ENCODE measurements at places on chromosomes 1 and 21. TPM values are rescaled to one million over a fixed set of nuclear protein-coding genes. Genes with fewer than 3 reads are reported as not detected.

LGR6 gene
- total RNA-seq, result 1.3 TPM

PDZK1IP1 gene
- not detected for total RNA-seq

SELENBP1 gene
- 67.5 TPM for total RNA-seq

RGS16 gene
- total RNA-seq, result 0.84 TPM

CFAP298 gene
- total RNA-seq, result 16.2 TPM

ATP1A2 gene
- total RNA-seq, result 298 TPM

YBX1 gene
- 709 TPM for total RNA-seq

ASCL5 gene
- not detected for total RNA-seq

TINAGL1 gene
- total RNA-seq, result 166 TPM

DNA sequence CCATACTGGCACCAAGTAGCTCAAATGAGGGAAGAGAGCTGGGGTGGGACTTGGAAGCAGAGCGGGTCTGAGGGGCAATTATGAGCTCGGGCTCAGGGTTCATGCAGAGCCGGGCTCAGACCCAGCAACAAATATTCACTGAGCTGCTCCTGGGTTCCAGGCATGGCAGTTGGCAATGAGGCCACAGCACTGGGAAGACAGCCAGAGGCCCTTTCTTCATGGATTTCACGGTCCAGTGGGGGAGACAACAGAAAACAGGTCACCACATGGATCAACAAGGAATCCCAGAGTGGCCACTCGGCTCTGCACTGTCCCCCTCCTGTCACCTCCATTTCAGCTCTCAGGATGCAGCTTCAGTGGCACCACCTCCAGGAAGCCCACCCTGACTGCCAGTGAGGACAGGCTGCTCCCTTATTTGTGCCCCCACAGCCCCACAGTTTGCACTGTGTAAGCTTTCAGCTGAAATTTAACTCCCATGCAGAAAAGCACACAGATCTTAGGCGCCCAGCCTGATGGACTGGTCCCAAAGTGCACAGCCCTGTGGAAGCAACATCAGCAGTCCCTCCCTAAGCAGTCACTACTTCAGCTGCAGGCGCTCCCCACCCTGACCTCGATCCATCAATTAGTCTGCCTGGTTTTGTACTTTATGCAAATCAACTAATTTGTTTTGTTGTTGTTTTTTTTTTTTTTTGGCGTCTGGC, 22.4 kb downstream of the ARHGEF19 start:
- no peak for DNase-seq

- DNase-seq, result peak; percentile 61
These were observed 39.0 kb upstream of the DPT start for GRCh38 chr1:168767894-168768584.

DNA sequence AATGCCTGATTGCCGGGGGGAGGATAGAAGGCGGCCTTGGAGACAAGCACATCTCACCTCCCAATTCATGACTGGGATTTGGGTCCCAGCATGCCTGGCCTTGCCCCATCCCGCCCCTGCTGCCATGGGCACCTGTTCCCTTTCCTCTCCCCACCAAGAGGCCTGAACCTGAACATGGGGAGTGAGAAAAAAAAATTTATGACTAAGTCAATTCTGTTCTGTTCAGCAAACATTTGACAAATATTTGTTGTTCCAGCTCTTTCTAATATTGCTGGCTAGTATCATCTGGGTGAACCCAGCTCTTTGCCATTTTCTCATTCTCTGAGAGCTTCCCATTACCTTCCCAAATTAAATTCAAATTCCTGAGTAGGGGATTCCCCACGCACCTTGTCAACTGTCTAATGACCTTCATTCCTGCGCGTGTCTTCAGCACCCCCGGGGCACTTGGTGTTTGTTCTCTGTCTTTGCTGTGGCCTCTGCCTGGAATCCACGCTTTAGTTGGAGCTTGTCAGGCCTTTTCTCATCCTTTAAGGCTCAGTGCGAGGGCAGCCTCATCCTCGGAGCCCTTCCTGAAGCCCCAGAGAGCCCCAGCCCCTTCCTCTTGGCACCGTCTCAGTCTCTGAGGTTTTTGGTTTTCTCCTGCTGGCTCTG, 42.8 kb downstream of the ARHGEF10L start:
- no peak for DNase-seq

DNA sequence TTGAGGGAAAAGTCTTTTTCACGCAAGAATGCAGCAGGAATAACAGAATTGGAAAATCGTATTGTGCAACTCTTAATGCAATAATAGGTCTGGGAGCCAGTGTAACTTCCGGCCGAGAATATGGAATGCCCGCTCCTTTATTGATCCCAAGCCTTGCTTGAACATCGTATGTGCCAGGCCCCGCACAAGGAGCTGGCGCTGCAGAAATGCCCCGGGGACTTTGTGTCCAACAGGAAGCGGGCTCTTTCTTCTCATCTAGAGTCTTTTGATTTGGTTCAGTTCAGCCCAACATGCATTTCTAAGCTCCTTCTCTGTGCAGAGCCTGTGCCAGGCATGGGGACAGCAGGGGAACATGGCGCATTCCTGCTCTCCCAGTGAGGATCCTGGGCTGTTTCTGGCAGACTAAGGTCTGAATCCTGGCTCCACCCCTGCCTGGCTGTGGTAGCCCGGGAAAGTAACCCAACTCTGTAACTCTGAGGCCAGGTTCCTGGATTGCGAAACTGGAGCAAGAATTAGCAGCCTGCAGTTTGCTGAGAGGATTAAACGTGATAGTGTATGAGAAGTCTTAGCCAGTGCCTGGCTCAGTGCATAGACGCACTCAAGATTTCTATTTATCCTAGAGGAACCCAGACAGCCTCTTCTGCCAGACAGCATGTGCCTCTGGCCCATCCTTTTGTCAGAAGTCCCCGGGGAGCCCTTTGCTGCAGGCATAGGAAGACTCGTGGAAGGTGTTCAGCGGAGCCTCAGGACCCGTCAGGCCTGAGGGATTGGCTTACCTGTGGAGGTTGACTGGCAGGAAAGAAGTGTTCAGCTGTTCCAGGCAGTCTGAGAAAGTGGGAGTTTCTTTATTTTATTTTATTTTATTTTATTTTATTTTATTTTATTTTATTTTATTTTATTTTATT, 987 bp upstream of the CDCP2 start:
- DNase-seq, result no peak

DNA sequence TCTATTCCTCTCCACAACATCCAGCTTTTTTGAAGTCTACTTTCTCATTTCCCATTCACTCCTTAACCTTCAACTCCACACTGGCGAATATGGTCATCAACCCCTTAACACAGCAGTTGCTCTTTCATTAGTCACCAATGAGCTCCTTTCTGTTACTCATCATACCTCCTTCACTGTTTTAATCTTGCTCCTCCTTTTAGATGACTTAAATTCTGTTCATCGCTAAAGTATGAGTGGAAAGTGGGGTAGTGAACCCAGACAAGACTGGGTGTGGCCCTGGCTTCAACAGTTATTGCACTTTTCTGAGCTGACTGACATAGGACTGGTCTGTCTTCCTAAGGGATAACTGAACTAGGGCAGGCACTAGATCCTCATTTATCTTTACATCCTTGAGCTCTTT, 51.3 kb downstream of the AKT3 start:
- DNase-seq, result no peak

- no peak for DNase-seq
These were observed 59.3 kb upstream of the C1orf174 start for GRCh38 chr1:3959361-3959760.

DNA sequence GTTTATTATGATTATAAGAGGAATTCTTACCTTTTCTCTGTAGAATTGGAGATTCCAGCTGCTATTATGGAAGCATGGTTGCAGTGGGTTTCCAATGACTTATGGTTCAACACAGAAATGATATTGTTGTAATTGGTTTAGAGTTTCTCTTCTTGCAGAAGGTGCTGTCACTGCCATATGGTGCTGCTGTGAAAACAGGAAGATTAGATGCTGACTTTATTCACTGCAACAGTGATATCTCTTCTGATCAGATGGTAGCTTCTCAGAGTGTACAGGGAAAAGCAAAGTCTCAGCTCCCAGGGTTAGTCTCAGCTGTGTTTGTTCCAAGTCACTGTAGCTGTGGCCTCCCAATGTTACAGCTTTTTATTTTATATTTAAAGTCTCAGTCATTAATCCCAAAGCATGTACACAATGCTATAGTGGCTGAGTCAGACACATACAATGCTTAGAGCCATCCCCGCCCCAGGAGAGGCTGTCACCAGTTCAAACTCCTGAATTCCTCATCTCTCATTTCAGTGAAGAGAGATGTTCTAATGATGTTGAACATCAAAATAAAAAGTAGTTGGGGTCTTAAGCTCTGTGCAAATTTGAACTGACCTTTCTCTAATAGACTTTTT, 42.7 kb upstream of the RGS2 start:
- DNase-seq, result no peak

- no peak for DNase-seq
These were observed 148.7 kb downstream of the EDEM3 start for GRCh38 chr1:184605941-184606340.

GRCh38 chr1:89546934-89547562, 22.4 kb downstream of the LRRC8B start:
- no peak for DNase-seq

GRCh38 chr1:12251442-12251841, 21.6 kb downstream of the VPS13D start:
- DNase-seq, result no peak

DNA sequence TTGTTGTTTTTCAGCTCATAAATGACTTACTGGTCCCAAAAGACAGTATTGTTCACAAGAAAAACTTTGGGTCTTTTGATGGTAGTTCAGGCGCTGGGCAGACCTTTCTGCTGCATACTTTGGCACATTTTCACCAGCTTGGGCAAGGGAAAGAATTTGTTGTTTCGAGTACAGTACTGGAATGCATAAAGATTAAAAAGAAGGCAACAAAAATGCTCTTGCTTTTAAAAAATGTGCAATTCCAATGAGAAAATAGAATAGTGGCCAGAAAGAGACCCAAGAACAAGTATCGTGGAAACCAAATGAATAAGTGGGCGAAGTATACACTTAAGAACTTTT, 56.0 kb downstream of the CLIC6 start:
- DNase-seq, result no peak

- DNase-seq, result no peak
These were observed 58.6 kb upstream of the PLXNA2 start for GRCh38 chr1:208302699-208303238.
